ENCODE measurements at places on chromosomes 2 and 18. TPM values are rescaled to one million over a fixed set of nuclear protein-coding genes. Genes with fewer than 3 reads are reported as not detected.

The SPATA3 gene
- not detected for total RNA-seq

GRCh38 chr2:47297767-47298425 is 105.1 kb upstream of the MSH2 start:
- DNase-seq = no peak

- DNase-seq = no peak
Measured at GRCh38 chr2:29269095-29269764, 154.0 kb downstream of the CLIP4 start.

DNA sequence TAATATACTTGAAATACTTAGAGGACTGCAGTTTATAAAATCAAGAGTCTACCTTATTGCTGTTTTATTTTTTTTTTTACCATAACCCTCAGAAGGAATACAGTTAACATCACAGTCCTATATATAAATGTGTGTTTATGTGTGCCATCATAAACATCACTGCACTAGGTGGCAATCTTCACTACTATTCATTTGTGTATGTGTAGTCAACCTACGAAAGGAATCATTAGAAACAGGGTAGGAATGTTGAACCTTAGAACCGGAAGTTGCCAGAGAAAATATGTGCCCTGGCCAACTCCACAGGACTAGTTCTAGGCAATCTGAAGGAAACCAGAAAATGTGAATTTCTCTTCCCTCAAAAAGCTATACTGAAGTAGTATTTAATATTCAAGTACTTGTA is 3.4 kb downstream of the GEN1 start:
- no peak for DNase-seq

DNA sequence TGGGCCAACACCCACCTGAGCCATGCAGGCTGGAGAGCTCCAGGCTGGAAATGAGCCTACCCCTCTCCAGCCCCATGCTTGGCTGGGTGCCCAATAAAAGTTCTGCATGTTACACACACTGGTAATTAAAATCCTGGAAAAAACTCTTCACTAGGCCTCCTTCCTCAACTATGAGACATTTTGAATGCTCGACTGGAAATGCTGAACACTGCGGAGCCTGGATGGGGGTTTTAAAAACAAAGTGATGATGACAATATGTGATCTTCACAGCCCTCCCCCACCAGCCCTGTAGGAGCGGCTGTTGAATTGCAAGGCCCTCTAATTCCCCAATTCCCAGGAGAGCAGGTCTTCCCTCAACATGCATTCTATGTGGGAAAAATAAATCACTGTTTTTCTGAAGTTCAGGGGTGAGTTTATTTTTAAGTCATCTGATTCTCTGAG is 179.2 kb downstream of the TTC32 start:
- no peak for DNase-seq

The ABCB11 gene
- 0.12 TPM for total RNA-seq

GRCh38 chr2:63658176-63658968 is 69.6 kb downstream of the MDH1 start:
- DNase-seq = no peak

The LINC00305 gene
- total RNA-seq = not detected

DNA sequence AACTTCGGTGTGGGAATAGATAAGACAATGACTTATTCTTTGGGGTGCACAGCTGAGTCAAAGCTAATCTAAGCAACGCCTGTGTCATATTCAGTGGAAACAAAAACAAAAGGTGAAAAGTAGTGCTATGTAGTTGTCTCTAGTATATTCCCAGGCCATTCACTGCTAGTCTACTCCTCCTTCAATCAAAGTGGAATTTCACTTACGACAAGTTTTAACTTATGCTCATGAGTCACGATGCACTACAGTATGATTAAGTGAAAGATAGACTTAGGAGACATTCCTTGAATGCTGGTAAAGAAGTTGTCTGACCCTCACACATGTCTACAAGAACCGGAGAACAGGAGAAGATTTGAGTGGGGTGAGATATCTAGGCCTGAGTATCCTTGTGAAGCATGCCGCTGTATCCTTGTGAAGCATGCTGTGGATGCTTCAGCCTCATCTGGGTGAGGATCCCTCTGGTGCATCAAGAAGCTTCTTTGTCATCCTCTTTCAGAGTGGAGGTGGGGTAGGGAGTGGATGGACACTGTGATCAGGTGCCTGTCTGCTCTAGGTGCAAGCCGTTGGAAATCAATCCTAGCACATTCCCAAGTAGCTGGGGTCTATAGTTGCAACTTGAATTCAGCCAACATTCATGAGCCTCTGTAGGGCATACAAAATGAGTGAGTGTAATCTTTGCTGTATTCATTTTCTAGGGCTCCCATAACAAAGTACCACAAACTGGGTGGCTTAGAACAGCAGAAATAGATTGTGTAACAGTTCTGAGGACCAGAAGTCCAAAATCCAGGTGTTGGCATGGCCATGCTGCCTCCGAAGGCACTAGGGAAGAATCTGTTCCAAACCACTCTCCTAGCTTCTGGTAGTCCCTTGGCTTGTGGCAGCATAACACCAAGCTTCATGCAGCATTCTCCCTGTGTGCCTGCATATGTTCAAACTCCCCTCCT is 173.5 kb upstream of the FN1 start:
- DNase-seq = no peak

The PIGN gene
- 12.2 TPM for total RNA-seq

GRCh38 chr2:70926042-70926441 is 9.7 kb upstream of the ATP6V1B1 start:
- no peak for DNase-seq

GRCh38 chr2:128988326-128988725 is 669.7 kb upstream of the HS6ST1 start:
- DNase-seq = no peak

The GATA6 gene
- total RNA-seq = 3.3 TPM

DNA sequence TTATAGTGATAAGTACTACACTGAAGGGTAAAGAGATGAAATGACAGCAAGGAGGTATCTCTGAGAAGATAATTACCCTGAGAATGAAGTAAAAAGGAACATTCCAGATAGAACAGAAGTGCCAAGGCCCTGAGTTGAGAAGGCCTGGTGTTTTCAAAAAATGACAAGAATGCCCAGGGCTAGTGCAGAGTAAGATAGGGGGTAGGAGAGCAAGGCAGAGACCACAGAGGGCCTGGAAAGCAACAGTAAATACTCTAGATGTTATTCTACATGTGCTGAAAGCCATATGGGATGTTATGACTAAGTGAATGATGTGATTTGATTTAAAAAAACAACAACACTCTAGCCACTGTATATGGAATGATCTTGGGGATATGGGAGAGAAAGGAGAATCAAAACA is 52.3 kb downstream of the BAZ2B start:
- no peak for DNase-seq

DNA sequence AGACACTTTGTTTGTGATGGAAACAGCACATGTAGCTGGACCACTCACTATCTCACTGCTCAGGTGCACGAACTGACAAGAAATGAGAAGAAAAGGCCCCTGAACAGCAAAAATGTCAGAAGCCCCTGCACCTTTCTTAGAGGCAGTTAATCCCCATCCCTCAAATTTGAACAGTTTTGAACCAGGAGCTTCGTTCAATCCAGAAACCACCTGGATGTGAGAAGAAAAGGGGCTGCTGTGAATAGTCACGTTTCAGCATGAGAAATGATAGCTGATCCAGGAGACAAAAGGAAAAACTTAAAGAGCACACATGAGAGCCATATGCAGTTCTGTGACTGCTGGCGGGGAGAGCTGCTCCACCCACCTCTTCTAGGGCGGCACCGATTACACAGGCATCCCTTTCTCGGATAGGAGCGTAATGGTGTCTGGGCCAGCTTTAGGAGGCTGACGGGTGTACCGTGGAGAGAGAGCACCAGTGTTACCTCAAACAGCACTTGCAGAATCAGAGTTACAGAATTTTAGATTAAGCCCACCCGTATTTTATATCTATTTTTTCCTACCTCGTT is 117.0 kb upstream of the EML6 start:
- DNase-seq = no peak

DNA sequence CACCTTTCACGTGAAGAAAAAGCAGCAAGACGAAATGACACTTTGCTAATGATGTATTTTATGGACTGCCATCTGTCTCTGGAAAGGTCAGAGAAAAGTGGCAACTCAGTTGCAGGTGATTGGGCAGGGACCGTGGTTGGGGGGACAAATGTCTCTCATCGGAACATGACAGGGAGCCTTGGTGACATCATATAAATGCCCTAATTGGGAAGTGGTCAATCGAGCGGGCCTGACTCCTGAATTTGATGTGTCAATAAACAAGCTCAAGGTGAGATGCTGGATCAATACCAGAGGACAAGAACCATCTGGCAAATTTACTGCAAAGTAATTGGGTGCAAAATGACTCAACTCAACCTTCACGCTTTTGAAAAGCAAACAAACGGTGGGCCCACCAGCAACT is 151.9 kb upstream of the SKOR2 start:
- DNase-seq = no peak

DNA sequence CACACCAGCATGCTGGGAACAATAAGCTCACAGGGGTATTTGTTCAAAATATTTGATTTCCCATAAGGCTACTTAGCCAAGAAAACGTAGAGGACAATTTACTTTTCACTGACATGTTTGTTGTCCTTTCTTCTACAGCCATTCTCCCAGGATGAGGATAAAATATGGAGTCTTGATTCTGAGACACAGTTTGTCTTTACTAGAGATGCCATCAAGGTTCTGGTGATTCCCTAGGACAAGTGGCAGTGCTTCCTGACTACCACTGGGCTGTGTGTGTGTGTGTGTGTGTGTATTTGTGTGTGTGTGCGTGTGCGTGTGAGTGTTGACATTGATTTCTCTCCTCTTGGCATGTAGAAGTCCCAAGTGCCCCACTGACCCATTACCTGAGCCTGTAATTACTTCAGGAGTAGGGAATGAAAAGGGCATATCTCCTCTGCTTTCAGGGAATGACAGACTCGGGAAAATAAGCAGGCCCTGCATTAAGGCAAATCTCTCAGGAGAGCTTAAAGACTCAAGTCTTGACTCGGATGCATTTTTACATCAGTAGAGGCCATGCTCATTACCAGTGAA is 761.6 kb downstream of the DCC start:
- no peak for DNase-seq

The C2orf78 gene
- total RNA-seq = 1.5 TPM

DNA sequence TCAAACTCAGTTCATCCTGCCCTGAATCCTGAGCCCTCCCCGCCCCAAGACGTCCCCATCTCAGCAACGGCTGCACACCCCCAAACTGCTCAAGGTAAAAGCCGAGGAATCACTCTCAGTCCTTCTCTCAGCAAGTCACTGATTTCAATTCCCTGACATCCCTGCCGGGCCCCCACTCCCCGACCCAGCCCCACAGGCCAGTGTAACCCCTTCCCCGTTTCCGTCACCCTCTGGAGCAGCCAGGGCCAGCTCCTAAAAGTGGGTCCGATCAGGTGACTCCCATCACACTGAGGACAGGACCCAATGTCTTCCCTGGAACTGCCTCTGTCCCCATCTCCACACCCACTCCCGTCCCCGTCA is 20.5 kb downstream of the SNORC start:
- no peak for DNase-seq

The CDK15 gene
- not detected for total RNA-seq

The ABCG5 gene
- total RNA-seq = not detected

DNA sequence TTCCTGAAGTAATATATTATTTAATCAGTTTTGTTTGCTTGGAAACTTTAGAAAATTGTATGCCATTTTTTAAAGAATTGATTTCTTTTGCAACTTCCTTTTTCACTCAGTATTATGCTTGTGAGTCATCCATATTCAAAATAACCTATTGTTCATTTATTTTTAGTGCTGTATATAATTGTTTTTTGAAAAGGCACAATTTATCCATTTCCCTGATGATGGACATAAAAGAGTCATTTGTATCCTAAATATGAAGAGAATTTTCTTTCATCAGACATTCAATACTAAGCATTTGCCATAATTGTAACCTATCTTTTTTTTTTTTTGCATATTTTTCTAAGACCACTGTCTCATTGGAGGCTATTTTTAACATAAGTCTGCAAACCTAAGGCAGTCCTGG is 134.1 kb upstream of the SERPINE2 start:
- no peak for DNase-seq

DNA sequence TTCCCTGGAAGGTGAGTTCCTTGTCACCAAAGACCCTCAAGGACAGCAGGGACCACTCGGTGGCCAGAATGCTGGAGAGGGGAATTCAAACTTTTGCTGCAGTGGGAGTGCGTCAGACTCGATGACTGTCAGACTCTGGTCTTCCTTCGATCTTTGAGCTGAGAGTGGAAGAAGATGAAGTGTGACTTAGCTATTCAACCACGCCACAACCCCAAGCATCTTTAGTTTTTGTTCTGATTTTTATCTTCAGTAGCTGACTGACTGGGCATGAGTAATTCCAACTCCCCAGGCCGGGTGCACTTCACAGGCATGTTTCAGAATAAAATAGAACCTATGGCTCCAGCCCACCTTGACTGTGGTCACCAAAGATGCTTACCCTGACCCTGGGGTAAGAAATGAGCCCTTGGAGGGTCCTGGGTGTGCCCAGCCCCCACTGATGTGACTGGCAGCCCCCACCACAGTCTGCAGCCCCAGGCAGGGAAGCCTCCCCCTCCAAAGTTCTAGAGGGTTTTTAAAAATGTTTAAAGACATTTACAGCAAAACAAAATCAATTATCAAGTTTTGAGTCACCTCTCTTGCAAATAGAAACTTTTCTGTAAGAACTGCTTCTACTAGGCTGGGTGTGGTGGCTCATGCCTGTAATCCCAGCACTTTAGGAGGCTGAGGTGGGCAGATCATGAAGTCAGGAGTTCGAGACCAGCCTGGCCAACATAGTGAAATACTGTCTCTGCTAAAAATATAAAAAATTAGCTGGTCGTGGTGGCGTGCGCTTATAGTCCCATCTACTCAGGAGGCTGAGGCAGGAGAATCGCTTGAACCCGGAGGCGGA is 24.9 kb upstream of the YWHAQ start:
- no peak for DNase-seq

DNA sequence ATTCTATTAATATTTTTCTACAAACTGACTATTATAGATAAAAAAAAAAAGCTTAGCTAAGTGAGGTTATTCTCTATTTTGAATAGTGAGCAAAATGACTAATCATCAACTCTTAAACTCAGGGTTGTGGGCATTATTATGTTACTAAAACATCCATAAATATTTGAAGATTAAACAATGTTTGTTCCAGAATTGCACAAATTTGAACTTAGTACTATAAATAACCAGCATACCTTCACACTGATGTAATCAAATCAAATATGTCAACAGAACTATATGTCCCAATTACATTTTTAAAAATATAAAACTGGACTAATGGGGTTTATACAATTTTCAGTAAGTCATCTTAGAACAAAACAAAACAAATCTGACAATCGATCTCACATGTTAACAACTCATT is 800.9 kb downstream of the LRP1B start:
- no peak for DNase-seq
